ENCODE measurements at places on chromosomes 3 and 15.
A peak's percentile ranks its signal among the peaks of the same experiment; 100 is the strongest.

DNA sequence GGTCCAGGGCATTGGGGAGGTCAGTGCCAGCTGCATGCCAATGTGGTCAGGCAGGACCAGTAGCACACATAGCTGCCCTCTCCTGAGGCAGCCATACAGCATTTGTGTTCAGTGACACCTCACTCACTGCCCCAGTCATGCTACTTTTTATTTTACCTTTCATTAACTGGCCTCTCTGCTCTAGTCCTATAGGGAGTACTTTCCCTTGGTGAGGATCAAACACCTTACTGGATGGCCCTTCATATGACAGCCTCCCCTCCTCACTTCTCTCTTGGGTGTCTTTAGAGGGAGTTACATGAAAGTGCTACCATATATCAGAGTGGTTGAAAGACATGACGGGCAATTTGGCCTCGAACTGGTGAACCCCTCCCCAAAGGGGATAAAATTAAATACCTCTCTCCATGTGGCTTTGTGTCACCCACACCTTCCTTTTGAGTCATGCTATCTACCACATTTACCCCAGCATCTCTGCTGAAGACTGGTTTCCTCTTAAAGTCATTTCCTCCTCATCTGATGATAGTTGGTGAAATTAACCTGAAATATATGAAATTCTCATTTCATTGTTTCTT, 17.6 kb downstream of the RLBP1 start:
- no peak for DNase-seq

DNA sequence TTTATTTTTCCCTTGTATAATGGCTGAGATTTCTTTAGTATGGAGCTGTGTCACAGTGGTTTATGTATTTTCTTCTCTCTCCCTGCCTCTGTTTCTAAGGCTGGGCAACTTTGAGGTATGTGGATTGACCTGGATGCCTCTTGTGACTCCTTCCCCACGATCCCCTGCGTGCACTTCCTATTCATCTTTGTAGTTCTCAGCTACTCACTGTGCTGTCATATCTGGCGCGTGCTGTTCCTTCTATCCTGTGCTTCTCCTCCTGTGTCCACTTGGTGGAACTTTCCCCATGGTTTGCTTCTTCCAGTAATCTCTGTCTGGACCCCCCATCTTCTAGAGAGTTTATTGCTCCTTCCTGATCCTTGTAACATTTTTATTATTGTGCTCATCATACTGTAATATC, 97.3 kb downstream of the AKAP13 start:
- DNase-seq, result no peak

DNA sequence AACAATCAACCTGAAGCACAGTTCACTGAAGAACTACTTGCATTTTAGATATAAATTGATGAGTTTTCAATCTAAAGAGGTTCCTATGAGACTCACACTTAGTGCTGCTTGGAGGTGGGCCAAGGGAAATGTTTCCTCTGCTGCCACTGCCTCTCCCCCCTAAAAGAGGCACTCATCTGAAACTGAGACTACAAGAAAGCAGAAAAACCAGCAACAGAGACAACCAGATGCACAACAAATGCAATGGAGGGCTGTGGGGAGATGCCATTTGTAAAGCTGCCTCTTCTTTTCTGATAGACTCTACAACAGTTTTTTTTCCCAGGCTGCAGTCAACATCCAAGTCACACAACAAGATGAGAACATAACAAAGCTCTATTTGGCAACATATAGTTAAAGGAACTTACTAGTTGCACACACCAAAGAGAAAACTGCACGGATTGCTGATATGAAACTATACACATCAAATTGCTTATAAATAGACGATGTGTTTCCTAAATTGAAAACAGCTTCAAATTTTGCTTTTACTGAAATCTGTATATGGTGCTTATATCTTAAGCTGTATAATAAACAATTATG, 11.0 kb downstream of the TSPAN3 start:
- DNase-seq, result no peak

DNA sequence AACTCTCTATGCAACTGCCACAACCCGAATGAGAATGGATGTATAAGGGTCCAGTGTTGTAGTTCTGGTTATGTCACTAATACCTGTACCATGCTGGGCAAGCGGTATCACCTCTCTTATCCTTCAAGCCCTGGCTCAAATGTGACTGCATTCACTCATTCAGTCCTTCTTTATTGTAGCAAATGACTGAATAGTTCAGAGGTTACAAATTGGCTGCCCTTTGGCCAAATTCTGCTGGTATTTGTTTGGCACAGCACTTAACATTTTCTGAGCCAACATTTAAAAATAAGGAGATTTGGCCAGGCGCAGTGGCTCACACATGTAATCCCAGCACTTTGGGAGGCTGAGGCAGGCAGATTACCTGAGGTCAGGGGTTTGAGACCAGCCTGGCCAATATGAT, 47.5 kb downstream of the DLEC1 start:
- no peak for DNase-seq

- peak; percentile 26 for DNase-seq
These were observed 64.6 kb downstream of the EEFSEC start for GRCh38 chr3:128217702-128218547.

DNA sequence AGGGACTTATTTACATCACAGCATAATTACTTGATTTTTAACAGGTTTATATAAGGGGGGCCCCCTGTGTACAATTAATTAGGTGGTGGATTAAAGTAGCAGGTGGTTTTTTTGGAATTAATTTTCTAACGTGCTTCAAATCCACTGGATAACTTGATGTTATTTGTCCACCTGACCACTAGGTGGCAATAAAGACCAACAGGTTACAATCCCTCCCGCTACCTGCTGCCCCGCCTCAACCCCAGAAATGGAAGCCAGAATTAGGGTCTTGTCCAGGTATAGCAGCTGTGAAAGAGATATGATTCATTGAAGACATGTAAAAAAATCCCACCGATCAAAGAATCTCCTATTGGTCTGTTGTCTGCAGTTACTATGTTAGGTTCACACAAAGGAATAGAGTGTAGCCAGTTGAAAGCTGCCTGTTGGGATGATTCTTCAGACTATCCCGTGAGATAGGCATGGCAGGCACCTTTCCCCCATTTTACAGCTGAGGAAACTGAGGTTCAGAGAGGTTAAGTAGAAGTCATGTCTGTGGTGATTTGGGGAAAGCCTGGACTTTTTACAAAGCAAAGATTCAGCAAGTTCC, 44.0 kb downstream of the MFSD1 start:
- peak; percentile 67 for DNase-seq

GRCh38 chr15:80747317-80748053, 31.7 kb upstream of the CEMIP start:
- DNase-seq, result no peak

- DNase-seq, result no peak
These were observed 9.8 kb downstream of the ISG20 start for GRCh38 chr15:88648357-88649214.

GRCh38 chr3:192039593-192039992, 578.6 kb downstream of the PYDC2 start:
- no peak for DNase-seq

- no peak for DNase-seq
These were observed 34.7 kb downstream of the ADAMTS9 start for GRCh38 chr3:64653101-64653500.

DNA sequence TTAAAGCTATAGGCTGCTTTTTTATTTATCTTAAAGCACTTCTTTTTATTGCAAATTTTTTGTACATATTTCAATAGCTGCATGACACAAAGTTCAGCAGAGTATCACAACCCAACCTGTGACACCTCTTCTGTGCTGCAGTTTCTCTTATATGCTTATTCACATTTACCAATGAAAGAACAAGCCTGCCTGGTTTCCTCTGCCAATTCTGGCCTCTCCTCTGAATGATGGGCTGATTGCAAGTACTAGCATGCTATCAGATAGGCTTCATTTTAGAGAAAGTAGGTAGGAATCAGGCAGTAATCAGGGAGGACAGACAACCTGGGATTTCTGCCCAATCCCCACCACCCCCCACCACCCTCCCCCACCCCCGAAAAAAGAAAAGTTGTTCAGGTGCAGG, 26.6 kb downstream of the ACKR4 start:
- no peak for DNase-seq

DNA sequence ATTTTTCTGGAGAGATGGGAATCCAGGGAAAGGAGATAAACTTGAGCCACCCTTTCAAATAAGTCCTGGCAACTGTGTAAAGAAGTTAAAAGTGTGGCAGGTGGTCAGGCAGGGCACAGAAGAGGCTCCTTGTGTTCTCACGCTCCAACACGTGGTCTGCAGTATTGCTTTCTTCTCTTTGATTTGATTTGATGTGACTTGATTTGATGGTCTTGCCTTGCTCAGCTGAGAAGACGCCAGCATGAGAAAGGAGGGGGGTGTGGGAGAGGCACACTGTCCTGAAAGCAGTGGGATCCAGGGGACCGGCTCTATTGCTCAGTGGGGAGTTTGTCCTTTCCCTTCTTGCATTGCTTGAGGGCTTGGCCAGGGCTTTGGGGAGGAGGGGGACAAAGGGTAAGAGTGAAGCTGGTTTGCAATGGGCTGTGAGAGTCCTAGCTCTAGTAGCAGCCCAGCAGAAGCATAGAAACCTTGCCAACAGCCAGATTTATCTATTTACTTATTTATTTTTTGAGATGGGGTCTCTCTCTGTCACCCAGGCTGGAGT, 25.7 kb upstream of the NEO1 start:
- no peak for DNase-seq

- DNase-seq, result no peak
These were observed 365.6 kb downstream of the MAGI1 start for GRCh38 chr3:65672871-65673815.

GRCh38 chr3:67856718-67857117, 202.3 kb upstream of the SUCLG2 start:
- DNase-seq, result no peak

DNA sequence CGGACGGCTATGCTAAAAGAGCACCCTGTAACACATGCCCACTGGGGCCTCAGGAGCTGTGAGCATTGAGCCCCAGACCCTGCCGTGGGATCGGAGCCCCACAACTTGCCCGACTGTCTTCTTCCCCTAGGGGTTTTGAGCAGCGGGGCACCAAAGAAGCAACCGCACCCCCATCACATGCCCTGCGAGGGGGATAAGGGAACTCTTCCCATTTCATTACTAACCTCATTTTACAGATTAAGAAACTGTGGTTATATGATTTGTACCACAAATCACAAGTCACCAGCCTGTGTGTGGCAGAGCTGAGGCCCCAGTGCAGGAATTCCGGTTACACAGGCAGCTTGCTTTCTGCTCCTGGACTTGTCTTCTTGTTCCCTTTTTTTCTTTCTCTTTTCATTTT, 86.2 kb downstream of the CD47 start:
- no peak for DNase-seq

DNA sequence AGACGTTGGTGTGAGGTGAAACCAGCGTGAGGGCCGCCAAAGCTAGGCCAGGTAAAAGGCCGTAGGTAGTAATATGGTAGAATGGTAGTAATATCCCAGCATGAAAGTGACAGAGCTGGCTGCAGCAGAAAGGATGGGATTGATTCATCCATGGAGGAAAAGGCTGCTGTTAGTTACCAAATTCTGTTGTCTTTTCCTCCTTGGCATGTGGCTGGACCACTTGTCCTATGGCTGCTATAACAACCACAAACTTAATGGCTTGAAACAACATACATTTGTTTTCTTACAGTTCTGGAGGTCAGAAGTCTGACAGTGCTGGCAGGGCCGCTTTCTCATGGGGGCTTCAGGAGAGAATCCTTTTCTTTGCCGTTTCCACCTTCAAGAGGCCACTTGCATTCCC, 47.8 kb upstream of the CHST2 start:
- DNase-seq, result no peak

GRCh38 chr3:118578559-118578958, 456.1 kb downstream of the IGSF11 start:
- DNase-seq, result no peak

GRCh38 chr15:64596701-64597476, 136.5 kb downstream of the ZNF609 start:
- DNase-seq, result peak; percentile 24

DNA sequence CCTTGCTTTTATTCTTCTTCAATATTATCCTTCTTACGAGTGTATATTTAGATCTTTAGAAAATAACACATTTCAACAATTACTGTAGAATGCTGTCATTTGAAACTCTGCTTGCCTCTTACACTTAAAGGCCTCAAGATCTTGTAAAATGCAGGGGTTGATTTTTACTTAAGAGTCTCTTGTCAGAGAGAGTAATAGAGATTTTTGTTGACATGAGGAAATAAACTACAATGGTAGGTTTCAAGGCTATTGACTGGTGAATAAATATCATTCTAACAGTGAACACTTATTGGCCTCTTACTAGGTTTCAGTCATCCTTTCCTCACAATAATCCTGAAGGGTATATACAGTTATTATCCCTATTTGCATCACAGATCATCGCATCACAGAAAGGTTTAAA, 344.6 kb downstream of the GBE1 start:
- DNase-seq, result no peak

DNA sequence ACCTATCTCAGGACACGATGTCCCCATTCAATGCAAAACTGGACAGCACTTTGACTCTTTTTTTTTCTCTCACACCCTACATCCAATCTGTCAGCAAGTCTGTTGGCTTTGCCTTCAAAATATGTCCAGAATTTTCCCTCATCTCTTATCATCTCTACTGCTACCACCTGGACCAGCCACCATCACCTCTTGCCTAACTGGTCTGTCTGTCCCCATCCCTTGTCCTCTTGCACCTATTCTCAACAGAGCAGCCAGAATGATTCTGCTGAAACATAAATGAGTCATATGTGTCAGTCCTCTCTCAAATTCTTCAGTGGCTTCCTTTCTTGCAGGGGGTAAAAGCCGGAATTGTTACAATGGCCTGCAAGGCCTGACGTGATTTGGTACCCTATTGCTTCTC, 105.8 kb downstream of the CYP19A1 start:
- no peak for DNase-seq

GRCh38 chr15:60740787-60741354, 261.9 kb upstream of the ICE2 start:
- DNase-seq, result no peak

DNA sequence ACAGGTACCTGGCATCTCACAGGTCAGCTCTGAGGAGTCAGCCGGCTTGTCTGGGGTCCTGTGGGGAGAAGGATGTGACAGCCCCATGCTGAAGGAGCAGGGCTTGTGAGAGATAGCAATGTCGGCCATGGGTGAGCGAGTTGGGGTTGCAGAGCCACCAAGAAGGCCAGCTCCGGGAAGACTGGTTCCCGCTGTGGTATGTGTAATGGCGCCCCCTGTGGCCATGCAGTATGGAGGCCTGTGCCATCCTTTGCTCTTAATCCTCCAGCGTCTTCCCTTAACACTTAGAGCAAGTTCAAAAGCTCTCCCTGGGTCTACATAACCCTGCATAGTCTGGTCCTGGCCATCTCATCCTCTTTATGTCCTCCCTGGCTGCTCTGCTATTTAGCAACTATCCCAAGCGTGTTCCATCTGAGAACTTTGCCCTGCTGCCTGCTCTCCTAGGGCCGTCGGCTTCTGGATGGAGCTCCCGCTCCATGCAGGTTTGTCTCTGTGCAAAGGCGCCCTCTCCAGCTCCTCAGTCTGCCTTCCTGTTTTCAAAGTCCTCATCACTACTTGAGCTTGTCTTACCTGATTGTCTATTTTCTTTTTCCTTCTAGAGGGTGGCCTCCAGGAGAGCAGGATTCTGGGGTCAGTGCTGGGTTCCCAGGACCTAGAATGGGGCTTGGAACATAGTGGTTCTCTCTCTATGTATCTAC, 40.8 kb upstream of the IQCF6 start:
- peak; percentile 12 for DNase-seq
